Activated gamma-delta T cell (primary cell): ENCODE measurements at places on chromosomes 5 and 9.

DNA sequence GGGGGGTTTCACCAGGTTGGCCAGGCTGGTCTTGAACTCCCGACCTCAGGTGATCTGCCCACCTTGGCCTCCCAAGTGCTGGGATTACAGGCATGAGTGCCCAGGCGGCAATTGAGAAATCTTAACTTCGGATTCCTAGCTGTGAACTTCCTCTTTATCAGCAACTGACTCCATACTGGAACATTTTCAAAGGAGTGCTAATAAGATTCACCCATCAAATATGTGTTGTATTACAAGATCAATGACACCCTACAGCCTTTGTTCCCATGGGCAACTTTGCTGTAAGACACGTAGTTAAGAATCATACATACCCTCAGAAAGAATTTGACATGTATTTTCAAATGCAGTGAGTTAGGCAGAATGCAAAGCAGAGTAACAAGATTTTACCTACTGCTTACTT is 23.1 kb upstream of the ACOT12 start:
- DNase-seq, result no peak

DNA sequence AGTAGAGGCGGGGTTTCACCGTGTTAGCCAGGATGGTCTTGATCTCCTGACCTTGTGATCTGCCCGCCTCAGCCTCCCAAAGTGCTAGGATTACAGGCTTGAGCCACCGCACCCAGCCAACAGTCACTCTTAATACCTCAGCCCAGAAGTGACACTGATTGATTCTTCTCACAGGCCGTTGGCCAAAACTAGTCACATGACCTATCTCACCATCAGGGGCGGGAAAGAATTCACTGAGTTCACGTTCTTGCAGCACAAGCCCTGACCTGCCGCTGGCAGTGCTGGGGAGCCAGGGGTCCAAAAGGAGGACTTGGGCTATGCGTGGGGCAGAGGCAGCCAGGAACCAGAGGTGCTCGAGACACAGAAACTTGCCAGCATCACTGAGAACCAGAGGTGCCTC is 55.0 kb upstream of the CPLX2 start:
- DNase-seq, result no peak

GRCh38 chr9:112848316-112849151 is 42.1 kb downstream of the SLC46A2 start:
- DNase-seq, result no peak

DNA sequence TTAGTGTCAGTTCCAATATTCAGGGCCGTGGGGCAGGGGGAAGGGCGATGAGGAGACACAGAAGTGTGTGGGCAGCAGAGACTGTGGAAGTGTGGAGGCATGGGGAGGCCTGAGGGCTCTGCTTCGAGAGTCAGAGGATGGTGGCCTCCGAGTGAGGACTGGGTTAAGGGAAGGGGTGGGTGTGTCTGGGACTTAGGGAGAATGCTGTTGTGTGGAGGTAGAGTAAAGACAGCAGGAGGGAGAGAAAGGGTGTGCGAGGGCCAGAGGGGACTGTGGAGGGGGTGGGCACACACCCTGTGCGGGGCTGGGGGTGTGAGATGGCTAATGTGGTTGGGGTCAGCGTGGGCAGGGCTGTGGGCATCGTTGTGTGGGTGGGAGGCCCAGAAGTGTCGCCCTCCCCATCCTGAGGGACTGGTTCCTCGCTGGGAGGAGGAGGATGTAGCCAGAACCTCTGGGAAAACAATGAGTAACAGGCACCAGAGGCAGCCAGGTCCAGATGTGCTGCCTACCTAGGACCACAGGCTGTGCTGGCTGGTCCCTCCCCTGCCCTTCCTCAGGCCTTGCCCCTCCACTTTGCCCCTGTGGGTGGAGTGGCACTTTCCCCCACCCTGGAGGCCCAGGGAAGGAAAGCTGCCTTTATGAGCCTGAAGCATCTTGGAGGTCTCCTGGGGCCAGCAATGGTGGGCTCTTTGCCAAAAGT is 4.2 kb downstream of the USP20 start:
- DNase-seq, result no peak

- no peak for DNase-seq
Measured at GRCh38 chr5:52342361-52342760, 445.4 kb upstream of the ITGA1 start.

- DNase-seq, result no peak
Measured at GRCh38 chr5:83800201-83800600, 79.5 kb upstream of the HAPLN1 start.

- no peak for DNase-seq
Measured at GRCh38 chr9:18890372-18890771, 142.6 kb downstream of the SAXO1 start.

- DNase-seq, result no peak
Measured at GRCh38 chr5:133483406-133484090, 128.8 kb downstream of the FSTL4 start.

DNA sequence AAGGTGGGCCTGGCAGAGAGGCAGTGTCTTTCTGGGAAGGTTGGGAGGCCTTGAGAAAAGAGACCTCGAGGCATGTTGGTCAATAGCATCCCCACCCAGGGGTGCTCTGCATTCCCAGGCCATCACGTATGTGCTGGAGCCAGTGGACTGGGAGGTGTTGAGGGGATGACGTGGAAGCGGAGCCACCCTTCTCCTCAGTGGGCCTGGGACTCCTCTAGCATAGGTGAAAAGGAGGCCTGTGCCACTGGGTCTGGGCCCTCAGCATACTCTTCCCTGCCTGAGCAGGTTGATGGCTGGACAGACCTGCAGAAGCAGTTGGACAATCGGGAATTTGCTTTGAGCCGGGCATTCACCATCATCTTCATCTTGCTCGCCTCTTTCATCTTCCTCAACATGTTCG is 25.5 kb downstream of the PITX1 start:
- no peak for DNase-seq

GRCh38 chr5:102638912-102639652 is 116.0 kb upstream of the PAM start:
- no peak for DNase-seq

GRCh38 chr9:70259512-70259802 is 679 bp downstream of the SMC5 start:
- no peak for DNase-seq

GRCh38 chr5:6545036-6545693 is 87.7 kb downstream of the NSUN2 start:
- DNase-seq, result no peak

DNA sequence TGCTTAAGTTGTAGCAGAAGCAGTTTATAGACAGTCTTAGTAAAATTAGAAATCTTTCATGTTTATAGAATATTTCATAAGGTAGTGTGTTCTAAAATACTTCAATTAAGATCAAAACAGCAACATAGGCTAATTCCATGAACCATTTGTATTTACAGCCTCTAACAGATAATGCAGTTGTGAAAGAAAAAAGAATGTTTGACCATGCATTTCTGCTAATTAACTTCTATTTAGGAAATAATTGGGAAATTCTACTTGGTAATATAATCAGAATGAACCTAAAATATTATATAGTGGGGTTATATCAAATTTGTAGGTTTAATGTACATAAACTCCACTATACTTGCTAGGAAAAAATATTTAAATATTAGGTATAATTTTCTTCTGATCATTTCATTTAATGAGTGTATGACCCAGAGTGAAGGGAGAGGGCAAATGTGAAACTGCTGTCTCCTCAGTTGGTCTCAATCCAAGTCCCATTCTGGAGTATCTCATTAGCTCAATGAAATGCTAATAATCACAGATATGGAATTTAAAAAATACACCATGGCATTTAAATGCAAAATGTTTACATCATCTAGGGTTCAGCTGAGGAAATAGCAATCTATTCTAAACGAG is 34.9 kb downstream of the ALDH1A1 start:
- no peak for DNase-seq

DNA sequence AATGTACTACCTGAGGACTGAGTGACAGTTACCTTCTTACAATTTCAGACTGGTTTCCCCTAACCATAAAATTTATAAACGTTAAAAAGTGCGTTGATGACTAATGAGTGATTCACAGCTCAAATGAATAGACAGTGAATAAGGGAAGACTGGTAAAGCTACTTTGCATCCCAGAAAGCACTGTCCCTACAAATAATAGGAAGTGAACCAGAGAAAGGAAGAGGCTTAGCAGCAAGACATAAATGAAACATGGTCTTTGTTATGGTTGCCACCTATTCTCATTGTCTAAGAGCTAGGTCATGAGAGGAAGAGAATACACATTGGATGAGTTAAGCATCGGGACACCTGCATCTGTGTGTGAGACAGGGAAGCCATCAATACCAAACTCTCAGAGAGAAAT is 849.2 kb downstream of the TAF11L14 start:
- no peak for DNase-seq

- no peak for DNase-seq
Measured at GRCh38 chr5:150211156-150212030, 21.5 kb downstream of the SLC6A7 start.

GRCh38 chr5:89241186-89241585 is 358.2 kb upstream of the MEF2C start:
- DNase-seq, result no peak

DNA sequence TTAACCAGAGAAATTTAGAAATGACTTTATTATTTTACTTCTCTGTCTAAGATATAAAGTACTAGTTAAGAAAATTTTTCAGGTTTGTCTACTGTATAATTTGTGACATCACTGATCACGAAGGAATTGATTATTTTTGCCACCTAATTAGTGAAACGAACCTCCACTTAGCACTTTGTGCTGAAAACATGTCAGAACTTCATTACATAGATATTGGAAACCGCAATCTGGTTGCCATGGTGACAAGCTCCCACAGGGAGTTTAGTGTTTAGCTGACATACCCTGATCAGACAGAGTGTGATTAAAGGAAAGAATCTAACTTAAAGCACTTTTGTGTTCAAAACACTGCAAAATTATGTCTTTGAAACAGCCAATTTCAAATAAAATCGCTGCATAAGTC is 668.4 kb upstream of the CCNG1 start:
- no peak for DNase-seq

- no peak for DNase-seq
Measured at GRCh38 chr9:92617951-92618510, 51.9 kb downstream of the IPPK start.

GRCh38 chr5:96054311-96055030 is 92.8 kb upstream of the ELL2 start:
- DNase-seq, result no peak

- no peak for DNase-seq
Measured at GRCh38 chr9:36150574-36151315, 14.2 kb downstream of the GLIPR2 start.

GRCh38 chr5:179413086-179413690 is 67.9 kb upstream of the ADAMTS2 start:
- DNase-seq, result no peak

DNA sequence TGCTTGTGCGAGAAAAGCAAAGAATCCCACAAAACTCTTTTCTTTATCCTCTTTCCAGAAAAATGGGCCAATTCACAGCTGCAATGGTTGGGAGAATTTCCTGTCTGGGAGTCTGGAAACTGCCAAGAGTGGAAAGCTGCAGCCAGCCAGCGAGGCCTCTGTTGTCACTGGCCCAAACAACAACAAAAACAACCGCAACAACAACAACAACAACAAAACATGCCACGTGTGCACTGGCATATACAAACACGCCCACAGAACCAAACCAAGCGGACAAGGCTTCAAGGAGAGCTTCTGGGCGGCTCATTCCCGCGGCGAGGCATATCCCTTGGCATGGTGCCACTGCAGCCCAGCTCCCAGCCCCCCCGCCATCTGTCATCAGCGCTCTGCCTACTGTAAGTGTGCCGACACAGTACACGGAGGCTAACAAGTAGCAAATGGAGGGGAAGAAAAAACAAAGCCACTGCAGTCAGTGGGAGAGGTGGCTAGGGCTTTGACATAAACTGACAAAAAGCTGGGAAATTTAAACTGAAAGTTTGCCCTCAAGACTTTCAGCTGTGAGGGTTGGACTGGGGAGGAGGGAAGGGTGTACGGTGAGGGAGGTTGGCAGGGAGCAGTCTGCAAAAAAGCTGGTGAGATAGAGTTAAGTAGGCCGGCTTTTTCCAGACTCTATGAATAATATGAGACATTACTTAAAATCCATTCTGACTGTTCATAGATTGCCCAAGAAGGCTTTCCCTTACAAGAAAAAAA is 165.0 kb upstream of the ZNF462 start:
- DNase-seq, result no peak

DNA sequence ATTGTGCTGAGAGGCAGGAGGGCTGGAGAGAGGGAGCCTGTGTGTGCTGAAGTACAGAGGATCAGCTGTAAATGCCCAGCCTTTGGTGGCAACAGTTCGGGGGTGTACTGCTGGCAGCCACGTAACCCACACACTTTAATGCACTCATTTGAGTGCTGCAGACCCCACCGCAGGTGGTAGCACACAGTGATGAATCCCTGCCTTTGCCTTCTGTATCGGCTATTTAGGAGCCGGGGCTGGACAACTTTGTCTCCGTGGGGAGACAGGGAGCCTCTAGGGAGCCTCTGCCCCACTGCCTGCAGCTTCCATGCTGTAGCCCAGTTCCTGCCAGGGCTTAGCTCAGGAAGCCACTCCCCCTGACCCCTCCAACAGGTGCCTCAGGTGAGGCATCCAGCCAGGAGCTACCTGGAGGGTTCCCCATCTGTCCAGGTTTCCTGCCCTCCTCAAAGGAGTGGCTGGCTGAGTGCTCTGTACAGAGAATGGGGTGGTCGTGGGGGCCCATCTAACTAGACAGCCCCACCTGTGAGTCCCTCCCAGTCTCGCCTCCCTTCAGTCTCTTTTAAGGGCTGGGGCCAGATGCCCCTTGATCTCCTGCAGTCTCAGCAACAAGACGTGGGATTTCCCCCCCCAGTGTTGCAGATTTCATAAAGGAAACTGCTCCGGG is 44.5 kb downstream of the SECISBP2 start:
- no peak for DNase-seq

DNA sequence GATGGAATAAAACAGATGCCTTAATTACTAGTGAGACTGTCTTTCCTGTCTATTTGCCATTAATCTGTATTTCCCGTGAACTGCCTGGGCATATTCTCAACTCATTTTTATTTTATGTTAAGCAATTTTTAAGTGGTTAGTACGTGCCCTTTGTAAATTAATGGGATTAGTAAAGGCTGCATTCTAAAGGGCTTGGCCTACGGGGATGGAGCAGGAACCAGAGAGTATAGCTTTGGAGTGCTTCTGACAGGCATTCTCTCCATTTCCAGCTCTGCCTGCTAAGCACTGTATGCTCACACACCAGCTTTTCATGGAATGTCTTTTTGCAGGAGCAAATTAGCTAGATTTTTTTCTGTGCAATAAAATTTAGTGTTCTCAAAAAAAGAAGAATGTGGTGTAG is 241.2 kb downstream of the MCTP1 start:
- no peak for DNase-seq

GRCh38 chr9:109241207-109241606 is 74.2 kb upstream of the FRRS1L start:
- DNase-seq, result no peak
